ENCODE measurements at places on chromosomes 3 and 15.

DNA sequence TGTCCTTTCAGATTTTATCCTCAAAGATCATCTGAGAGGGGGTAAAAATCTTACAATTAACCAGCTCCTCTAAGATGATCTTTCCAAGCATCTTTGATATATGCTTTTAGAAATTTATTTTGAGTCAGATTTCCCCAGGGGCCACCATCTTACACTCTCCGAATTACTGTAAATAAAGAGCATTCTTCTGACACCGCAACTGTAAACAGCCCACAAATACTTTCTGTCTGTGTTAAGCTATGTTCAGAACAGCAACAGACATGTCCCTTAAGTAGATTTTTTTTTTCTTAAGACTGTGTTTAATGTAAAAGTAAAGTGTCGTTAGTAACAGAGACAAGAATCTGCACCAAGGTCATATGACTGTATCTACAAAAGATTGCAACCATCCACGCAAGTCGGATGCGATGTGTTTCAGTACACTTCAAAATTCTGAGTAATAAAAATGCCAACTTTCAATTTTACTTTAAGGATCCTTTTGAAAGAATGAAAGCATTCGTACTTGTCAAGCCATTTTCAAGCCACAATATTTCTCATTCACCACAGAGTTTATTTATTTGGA lies 159.0 kb upstream of the KCNH8 start:
- no peak for DNase-seq

DNA sequence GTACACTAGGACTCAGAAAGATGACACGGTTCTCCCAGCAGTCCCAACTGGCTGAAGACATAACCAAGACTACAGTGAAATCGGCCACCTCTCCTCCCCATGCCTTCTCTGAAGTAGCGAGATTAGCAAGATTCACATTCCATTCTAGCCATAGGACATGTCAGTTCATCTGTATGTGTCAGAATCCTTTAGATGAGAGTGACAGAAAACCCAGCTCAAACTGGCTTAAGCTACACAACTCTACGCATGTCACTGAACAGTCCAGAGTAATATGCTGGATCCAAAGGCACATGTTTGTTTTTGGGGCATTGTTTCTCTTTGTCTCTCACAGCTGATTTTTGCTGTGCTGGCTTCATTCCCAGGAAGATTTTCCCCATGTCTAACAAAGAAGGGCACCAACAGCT lies 75.8 kb downstream of the RARB start:
- DNase-seq = no peak

DNA sequence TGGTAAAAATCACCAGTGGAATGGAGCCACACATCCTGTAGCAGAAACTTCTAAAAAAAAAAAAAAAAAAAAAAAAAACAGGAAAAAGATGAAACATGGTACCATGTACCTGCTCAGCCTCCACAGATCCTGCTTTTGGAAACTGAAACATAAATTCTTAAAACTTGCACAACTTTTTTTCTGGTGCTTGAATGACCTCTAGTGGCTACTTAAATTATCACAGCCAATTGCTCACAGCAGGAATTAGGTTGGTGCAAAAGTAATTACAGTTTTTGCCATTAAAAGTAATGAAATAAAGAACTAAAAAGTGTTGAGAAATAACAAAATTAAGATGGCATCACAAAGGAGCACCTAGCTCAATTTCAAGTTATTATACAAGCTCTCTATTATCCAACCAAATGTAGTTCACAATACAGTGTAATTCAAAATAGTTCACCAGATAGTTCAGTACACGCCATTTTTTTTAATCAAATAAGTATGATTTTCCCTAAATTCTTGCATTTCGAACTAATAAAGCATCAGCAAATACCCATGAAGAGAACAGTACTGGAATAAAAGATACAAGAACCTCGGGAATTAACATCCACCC lies 80.6 kb downstream of the ULK4 start:
- DNase-seq = no peak

GRCh38 chr3:10370429-10370828 lies 49.5 kb upstream of the SEC13 start:
- DNase-seq = no peak
